ENCODE measurements at places on chromosomes 7 and 10. TPM values are rescaled to one million over a fixed set of nuclear protein-coding genes. Genes with fewer than 3 reads are reported as not detected.
A peak's percentile ranks its signal among the peaks of the same experiment; 100 is the strongest.

DNA sequence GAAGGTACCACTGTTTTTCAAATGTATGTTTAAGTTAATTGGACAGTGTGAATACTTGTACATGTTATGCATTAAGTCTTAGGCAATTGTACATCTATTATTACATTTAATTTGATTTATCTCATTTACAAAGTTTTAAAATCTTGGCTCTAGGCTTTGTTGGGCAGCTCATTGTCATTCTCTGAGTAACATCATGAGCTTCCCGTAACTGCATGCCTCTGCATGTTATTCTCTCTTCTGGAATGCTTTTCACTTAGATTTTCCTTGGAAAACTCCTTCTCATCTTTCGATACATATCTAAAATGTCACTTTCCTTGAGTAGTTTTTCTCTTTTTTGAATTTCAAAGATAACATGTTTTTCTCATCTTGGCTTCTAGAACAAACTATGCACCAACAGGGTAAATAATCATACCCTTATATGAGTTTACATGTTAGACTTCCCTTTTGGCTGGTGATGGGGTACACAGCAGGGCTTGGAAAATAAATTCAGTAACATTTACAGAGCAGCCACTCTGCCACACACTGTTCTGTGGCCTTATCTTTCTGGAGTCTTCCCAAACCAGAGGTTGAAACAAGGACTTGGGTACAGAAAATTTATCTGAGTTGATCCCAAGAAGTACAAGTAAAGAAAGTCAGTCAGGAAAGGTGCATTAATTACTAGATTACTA is 42.2 kb upstream of the A1CF start:
- no peak for DNase-seq

DNA sequence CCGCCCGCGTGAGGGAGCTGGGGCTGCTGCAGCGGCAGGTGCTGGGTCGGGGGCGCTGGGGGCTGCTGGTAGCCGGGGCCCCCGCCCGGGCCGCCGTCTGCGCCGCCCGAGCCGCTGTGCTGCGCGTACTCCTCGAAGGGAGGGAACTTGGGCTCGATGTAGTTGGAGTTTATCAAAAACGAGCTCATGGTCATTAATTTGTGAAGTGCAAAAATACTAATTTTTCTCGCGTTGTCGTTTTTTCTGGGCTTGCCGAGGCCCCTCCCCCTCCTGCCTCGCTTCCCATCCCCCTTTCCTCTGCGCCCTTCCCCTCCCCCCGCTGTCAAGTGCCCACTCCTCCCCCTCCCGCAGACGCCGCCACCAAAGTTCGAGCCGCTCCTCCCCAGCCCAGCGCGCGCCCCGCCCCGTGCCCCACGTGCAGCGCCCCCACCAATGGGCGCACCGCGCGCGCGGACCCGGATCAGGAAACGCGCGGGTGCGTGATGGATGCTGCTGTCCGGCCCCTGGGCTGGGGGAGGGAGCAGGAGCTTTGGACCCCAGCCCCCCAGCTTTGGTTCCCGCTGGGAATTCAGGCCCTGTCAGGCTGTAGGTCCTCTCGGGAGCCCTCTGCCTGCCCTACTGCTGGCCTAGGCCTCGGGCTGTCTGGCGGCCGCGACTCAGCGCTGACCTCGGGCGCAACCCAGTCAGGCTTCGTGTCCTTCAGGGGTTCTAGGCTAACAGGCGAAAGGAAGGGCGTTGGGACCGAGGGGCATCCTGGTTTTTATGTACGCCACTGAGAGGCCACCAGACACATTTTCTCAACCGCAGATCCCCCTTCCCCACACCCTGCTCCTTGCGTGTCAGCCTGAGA is at the start of gene HOXA4:
TSS of gene HOXA4 (minus strand) at position 218 of the 850 bp plus-strand sequence. CDS start at position 194, 24 bp downstream.
- DNase-seq, result peak; percentile 96

TAS2R3 gene
- 0.44 TPM for total RNA-seq

PALS2 gene
- total RNA-seq, result 7.0 TPM

INHBA gene
- total RNA-seq, result 0.40 TPM

DNA sequence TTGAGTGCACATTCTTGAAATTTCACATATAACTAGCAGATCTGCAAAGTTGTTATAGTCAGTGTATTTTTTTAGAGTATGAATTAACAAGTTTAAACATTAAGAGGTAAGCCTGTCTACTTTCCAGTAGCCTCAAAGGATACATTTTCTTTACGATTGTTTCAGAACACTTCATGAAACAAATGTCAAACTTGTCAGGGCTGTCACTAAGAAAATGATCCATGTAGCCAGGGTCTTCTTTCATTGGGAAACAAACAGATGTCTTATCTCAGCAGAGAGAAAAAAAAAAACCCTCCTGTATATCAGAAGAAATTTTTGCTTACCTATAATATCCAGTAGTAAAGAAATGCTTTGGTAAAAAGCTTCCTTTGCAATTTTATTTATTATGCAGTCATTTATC is 192.4 kb downstream of the PHF14 start:
- no peak for DNase-seq

- DNase-seq, result no peak
Measured at GRCh38 chr10:81696609-81697388, 178.2 kb upstream of the NRG3 start.

DNA sequence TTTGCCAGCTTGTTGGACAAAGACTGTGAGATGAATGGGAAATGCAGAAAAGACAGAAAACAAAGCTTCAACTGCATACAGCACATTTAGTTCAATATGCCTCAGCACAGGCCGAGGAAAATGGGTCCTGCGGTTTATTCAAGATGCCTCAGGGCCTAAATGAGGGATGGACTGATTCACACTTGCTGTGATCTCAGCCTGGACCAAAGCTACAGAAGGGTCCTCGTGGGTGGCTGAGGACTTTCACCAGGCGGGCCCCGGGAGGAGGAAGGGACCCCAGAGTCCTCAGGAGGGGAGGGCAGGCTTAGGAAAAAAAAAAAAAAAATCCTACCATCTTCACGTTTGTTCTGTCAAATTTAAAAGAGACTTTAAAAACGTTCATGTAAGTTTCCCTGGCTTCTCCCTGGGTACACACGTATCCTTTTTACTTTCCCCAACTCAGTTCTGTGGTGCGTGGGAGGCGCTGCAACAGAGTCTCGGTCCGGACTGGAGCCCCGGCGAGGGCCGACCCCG is 624 bp upstream of the ZNF783 start:
- no peak for DNase-seq

GRCh38 chr7:17467386-17467945 is 169.0 kb downstream of the AHR start:
- DNase-seq, result no peak

GRCh38 chr7:557558-557881 is 37.9 kb upstream of the PDGFA start:
- DNase-seq, result no peak

DNA sequence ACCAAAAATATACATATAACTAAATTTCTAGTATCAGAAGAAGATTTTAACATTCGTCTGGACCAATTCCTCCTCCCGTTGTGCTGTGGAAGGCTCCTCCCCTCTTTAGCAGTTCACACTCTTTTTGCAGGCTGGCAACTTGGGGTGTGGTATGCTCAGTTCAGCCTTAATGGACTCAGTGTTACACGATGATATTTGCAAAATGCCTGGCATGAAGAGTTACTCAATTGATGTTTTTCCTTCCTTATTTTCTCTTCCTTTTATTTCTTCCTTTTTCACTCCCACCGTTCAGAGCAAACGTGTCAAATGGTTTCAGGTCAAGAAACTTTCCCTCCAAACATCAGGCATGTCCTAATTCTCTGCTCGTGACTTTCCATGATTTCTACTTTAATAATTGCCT is 248.3 kb downstream of the PHF14 start:
- no peak for DNase-seq

- DNase-seq, result no peak
Measured at GRCh38 chr7:2173189-2173827, 59.4 kb downstream of the MAD1L1 start.

- peak; percentile 73 for DNase-seq
Measured at GRCh38 chr10:74056050-74056818, 58.3 kb downstream of the VCL start.

PLEKHA1 gene
- total RNA-seq, result 22.8 TPM

DNA sequence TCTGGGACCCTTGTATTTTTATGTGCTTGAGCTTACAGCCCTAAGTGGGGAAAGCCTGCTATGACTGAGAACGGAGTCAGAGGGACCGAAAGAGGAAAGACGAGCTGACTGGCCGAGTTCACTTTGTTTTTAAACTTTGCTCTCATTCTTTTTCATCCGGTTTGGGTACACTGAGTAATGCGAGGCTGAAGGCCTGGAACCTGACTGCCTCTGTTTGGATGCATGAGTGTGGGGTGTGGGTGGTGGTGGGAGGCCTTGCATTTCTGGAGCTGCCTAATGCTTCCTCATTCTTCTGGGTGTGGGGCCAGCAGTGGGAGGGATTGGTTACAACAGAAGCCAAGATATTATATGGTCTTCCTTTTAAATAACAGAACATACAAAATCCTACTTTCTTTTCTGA is 155.5 kb downstream of the BUB3 start:
- peak; percentile 15 for DNase-seq

GRCh38 chr10:60340973-60341372 is 48.7 kb downstream of the ANK3 start:
- no peak for DNase-seq

DNA sequence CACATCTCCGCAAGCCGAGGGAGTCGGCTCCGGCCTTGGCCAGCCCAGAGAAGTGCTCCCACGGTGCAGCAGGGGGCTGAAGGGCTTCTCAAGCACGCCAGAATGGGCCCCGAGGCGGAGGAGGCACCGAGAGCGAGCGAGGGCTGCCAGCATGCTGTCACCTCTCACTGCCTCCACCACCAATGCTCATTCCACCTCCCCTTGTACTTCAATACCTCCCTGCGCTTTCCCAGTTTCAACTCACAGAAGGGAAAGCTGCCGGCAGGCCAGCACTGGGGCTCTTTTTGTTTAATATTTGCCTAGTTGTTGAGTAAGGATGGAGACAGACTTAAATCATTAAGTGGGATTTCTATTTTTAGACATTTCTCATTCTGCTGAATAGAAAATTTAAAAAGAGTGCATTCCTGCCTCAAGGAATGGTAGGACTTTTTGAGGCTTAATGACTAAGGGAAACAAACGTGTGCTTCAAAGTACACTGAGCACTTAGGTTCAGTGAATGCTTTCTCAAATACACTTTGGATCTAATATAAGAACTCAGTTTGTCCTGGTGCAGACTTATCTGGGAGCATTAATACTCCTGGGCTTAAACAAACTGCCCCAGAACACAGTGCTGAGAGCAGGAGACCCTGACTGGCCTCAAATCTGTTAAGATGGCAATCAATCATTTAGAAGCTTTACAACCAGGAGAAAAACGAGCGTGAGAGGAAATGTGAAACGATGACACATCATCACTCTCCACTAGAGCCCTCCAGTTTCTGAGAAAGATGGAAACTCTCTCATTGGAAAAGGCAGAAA is 131.2 kb downstream of the RALA start:
- peak; percentile 14 for DNase-seq

LIPN gene
- not detected for total RNA-seq

TRIM50 gene
- not detected for total RNA-seq

COBL gene
- total RNA-seq, result not detected

DNA sequence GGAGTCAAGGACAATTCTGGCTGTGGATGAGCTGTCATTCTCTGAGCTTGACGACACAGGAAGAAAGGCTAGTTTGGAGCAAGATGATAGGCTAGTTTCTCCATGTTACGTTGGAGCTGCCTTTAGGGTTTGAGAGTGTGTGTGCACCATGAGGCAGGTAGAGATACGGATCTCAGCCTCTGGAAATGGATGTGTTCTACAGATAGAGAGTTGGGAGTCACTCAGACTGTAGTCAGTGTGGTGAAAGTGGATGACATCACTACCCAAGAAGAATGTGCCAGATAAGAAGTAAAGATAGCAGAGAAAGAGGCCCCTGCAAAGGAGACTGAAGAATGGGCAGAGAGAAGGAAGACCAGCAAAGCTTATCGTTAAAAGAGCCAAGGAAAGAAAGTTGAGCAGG is 42.4 kb downstream of the PNLIPRP3 start:
- no peak for DNase-seq

CYP2C19 gene
- total RNA-seq, result not detected

GRCh38 chr7:4800926-4801838 is 25.8 kb downstream of the AP5Z1 start:
- DNase-seq, result no peak

- no peak for DNase-seq
Measured at GRCh38 chr10:70034232-70034631, 18.4 kb upstream of the MACROH2A2 start.

GRCh38 chr7:75866489-75867389 is 12.1 kb upstream of the RHBDD2 start:
- DNase-seq, result peak; percentile 75

DNA sequence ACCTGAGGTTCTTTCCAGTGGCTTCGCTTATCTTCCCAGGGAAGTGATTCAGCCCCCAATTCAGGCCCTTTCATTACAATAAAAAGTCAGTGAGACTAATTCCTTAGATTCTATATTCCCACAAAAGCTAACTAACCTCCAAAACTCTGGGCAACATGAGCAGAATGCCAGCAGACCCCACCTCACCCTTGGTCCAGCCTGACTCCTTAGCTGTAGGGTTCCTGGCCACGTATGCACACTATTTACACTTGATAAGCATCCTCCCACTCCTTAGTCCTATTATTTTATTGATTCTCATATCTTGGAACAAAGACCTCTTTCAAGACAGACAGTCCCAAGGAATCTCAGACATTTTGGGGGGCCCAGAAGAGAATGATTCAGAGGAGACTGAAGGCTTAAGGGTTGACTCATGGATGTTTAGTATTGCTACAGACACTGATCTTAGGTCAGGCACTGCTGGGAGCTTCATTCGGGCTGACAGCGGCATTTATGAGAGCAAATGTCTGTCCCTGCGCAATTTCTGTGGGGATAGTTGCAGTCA is 162.6 kb upstream of the GDF10 start:
- DNase-seq, result no peak

DNA sequence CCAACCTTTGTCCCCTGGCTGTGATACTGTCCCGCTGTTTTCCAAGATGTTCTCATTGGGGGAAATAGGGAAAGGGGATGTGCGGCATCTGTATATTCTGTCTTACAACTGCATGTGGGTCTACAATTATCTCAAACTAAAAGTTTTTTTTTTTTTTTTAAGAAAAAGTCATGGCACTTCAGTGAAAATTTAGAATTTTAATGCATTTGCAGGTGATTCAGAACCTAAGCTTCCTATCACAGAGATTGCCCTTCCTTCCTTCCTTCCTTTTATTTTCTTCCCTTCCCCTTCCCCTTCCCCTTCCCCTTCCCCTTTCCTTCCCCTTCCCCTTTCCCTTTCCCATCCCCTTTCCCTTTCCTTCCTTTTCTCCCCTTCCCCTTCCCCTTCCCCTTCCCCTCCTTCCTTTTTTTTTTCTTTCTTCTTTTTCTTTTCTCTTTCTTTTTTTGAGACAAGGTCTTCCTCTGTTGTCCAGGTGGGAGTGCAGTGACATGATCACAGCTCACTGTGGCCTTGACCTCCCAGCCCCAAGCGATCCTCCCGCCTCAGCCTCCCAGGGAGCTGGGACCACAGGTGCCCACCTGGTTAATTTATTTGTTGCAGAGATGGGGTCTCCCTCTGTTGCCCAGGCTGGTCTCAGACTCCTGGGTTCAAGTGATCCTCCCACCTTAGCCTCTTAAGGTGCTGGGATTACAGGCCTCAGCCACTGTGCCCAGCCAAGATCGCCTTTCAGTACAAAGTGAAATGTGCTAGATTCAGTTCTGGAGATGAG is 32.0 kb downstream of the JAKMIP3 start:
- DNase-seq, result no peak

Data from lung microvascular endothelial cell (primary cell).